ENCODE measurements at places on chromosomes 11 and 22.

- DNase-seq = no peak
Observed at GRCh38 chr11:396511-396947, 2.5 kb downstream of the PKP3 start.

- no peak for DNase-seq
Observed at GRCh38 chr22:30453731-30454510, 17.9 kb downstream of the SEC14L3 start.

DNA sequence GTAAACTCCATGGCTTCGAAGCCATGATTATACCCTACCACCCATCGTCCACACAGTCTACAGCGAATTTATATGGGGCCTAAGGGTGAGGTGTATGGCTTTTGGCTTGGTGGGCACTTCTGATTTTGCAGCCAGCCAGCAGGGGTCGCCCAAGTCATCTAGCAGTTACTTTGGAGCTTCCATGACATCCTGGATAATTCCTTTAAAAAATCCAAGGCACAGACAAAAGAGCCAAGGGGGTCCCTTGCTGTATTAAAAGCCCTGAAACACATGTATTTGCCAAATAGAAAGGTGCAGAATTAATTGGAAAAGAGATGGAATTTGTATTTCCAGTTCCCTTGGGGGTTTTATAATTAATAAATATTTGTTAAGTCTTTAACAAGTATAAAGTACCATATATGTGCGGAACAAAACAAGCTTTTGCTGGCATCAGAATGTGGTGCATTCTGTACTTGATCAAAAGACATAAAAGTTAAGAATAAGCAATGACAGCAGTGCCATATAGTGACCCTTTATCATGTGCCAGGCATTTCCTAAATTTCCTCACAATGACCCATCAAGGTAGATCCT lies 132.8 kb upstream of the PITPNB start:
- DNase-seq = no peak

DNA sequence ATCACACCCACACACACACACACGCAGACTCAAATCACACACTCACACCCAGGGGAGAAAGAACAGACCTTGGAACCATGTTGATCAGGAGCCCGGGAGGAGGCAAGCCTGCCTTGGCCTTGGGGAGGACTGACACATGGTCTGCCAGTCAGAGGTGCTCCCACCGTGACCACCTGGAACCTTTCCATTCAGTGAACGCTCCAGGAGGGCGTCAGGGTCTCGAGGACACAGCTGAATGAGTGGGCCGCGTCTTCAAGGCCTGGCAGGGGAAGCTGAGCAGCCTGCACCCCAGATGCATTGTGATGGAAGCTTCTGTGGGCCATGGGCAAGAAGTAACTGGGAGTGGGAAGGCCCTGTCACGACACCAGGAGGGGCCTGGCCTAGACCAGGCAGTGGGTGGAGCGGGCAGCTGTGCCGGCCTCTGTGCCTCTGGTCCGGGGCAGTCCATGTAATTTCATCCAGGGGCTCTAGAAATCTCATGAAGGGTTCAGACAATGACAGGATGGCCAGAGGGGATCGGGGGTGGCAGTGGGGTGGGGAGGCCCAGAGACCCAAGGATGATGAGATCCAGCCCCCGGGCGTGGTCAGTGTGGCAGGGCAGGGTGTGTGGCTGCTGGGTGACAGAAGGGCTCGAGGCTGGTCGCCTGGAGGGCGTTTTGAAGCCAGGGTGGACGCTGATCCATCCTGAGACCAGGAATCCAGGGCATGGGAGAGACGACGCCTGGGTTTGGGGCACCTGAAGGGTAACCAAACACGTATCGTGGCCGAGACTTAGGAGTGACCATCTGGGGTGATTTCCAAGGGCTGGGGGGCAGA lies 53.7 kb downstream of the IGF2 start:
- DNase-seq = no peak

GRCh38 chr11:111635706-111636045 lies 33.4 kb downstream of the SIK2 start:
- no peak for DNase-seq

DNA sequence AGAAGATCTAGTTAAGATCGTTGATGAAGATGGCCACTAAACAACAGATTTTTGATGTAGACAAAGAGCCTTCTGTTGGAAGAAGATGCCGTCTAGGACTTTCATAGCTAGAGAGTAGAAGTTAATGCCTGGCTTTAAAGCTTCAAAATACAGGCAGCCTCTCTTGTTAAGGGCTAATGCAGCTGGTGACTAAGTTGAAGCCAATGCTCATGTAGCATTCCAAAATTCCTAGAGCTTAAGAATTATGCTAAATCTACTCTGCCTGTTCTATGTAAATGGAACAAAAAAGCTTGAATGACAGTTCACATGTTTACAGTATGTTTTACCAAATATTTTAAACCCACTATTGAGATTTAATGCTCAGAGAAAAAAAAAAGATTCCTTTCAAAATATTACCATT lies 492.6 kb downstream of the CNTN5 start:
- DNase-seq = no peak

DNA sequence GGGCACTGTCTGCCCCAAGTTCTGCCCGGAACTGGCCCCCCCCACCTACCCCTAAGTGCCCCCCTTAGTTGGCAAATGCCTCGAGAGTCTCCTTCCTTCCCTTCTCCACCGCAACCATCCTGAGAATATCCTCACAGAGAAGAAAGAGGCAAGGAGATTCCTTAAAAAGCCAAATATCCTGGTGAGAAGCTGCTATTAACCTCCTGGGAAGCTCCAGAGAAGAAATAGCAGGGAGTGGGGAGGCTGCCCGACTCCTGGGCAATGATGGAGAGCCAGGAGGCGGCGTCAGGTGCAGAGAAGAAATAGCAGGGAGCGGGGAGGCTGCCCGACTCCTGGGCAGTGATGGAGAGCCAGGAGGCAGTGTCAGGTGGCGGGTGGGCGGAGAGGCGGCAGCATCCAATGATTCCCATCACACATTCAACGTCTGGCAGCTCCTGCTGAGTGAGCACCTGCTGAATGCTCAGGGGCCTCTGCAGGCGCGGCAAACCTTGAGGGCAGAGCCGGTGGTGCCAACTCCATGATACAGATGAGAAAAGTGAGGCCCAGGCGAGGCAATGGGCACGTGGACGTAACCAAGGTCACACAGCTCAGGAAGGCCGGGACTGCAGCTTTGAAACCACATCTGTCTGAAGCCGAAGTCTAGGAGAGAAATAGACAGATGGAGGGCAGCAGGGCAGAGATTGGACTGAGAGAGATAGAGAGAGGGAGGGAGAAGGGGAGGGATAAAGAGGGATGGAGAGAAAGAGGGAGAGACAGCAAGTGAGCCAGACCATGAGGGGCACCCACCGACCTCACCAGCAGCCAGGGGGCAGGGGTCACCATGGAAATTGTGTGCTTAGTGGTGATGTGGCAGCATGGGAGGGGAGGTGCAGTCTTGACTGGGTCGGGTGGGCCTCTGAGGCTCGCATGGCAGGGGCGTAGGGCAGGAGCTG lies 58.3 kb downstream of the CYTH4 start:
- no peak for DNase-seq

DNA sequence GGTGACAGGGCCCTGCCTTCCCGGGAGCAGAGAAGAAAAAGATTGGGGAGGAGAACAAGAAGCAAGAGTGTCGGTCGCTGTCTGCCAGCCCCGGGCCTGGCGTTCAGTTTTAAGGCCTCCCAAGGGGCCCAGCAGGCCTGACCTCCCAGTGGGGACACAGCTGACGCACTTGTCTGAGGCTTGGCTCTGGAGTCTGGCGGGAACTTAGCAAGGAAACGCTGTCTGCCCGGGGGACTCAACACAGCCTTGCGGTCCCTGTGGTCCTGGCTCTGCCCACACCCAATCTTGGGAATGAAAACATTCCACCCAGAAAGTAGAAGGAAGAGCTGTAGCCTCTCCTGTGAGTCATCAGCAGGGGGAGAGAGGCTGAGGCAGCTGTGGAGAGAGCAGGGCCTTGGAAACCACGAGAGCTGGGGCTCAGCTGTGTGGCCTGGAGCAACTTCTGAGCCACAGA lies 54.4 kb downstream of the TRAF6 start:
- no peak for DNase-seq

- no peak for DNase-seq
Observed at GRCh38 chr11:34189191-34189590, 83.8 kb downstream of the NAT10 start.

GRCh38 chr11:130774703-130775102 lies 141.6 kb downstream of the SNX19 start:
- DNase-seq = no peak

DNA sequence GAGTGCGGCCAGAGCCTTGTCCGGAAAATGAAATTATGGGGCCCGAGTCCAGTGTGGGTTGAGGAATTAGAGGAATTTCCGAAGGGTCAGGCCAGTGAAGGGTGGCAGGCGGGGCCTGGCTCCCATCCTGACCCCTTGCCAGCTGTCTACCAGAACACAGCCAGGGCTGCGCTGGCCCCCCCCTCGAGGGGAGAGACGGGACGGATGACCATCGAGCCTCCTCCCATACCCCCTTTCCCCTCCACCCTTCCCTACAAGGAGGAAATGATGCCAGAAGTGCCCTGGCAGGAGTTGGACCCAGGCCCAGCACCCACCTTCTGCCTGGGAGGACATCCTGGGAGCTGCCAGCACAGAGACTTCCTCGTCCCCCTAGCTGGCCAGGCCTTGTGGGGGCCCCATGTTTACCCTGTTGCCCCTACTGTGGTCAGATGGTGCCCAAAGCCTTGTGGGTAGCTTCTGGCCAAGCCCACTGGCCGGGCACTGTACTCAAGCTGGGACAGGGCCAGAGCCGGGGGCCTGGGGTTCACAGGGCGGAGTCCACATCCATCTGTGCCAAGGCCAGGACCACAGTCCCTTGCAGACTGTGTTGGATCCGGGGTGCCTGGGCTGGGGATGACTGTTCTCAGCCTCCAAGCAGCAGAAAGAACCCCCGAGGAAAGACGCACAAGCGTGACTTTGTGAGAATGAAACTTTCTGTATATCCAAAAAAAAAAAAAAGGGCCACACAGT lies 20.8 kb downstream of the ARVCF start:
- DNase-seq = no peak

GRCh38 chr11:118028626-118029025 lies 42.4 kb downstream of the IL10RA start:
- no peak for DNase-seq

Data from activated CD8-positive, alpha-beta memory T cell treated with anti-CD3 and anti-CD28 coated beads for 24 hours (primary cell).